Activated T-cell treated with anti-CD3 and anti-CD28 coated beads, Interleukin-2, amount 50 U/mL, for 4 hours (primary cell): ENCODE measurements at places on chromosomes 2 and 18.

- no peak for DNase-seq
Observed at GRCh38 chr2:144261336-144261735, 258.6 kb downstream of the ZEB2 start.

GRCh38 chr2:147173189-147173581 is 671.6 kb upstream of the ACVR2A start:
- DNase-seq, result no peak

DNA sequence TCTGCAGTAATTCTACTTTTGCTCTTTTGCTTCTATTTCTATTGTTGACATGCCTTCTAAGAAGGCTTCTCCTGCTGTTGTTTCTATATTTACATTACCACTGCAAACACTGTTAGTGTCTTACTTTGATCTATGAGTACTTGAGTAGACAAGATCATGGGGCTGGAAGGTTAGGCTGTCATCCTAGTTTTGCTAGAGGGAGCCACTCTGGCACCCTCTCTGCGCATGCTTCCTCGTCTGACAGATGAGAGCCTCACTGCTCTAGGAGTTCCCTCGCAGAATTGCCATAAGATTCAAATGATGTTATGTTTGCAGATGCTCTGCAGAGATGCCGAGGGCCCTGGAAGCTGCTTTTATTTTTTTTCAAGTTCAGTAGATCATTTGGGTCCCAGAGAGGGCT is 185.6 kb downstream of the RNF144A start:
- DNase-seq, result no peak

- no peak for DNase-seq
Observed at GRCh38 chr18:22913861-22914260, 19.3 kb upstream of the RBBP8 start.

- DNase-seq, result no peak
Observed at GRCh38 chr2:31420936-31421335, 6.4 kb upstream of the XDH start.

GRCh38 chr2:143558665-143559064 is 429.4 kb downstream of the ARHGAP15 start:
- DNase-seq, result no peak

- no peak for DNase-seq
Observed at GRCh38 chr2:64404002-64404731, 49.8 kb upstream of the LGALSL start.

GRCh38 chr2:216878072-216878471 is 18.2 kb upstream of the TNP1 start:
- DNase-seq, result no peak

GRCh38 chr2:100982431-100982861 is 19.6 kb upstream of the RPL31 start:
- DNase-seq, result no peak
